NCI-H524 (cell line): ENCODE measurements at places on chromosomes 2 and 18.

DNA sequence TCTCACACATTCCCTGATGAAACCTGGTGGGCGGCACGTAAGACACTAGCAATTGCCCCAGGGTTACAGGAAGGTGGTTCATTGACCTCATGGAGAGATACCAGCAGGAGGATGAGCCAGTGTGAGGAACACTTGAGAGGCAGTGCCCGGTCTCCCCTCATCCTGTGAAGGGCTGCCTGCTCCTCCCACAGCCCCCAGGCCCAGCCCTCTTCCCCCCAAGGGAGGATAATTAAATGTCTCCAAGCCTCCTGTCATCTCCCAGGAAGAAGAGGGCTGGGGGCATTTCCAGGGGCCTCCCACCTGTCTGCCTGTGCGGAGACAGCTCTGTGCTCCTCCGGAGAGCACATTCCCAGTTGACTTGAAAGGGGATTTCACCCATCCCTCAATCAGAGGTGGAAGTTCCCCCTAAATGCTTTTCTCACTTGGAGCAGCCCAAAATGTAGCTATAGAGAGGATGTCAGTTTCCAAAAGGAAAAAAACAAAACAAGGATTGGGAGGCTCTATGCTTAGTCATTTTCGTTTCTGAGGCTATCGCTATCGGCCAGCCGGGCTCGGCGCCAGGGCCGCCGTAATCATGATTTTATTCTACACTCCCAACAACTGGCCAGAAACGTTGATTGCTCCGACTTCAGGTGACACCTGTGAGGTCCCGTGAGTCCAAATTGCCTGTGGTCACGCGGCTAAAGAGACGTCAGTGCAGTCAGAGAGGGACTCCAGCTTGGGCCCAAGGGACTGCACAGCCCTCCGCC, 7.1 kb downstream of the KCNF1 start:
- DNase-seq = no peak

GRCh38 chr2:5598156-5598555, 94.0 kb upstream of the SOX11 start:
- no peak for DNase-seq

DNA sequence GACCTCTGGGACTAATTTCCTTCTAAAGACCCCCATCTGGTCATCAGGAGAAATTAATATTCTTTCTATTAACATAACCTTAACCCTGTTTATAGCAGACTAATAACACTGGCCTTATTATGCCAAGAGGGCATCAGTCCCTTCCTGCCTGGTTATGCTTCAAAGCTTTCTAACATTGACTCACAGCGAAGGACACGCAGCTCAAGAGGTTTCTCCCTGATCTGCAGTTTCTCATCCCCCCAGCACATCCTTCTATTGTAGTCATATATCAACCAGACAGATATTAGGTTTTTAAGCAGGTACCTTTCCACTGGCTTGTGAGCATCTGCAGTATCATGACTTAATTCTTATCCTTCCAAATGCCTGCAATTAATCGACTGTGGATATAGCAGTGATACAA, 100.0 kb upstream of the CXCR4 start:
- DNase-seq = no peak

- DNase-seq = no peak
These were observed 28.8 kb downstream of the CHST10 start for GRCh38 chr2:100388703-100389102.

DNA sequence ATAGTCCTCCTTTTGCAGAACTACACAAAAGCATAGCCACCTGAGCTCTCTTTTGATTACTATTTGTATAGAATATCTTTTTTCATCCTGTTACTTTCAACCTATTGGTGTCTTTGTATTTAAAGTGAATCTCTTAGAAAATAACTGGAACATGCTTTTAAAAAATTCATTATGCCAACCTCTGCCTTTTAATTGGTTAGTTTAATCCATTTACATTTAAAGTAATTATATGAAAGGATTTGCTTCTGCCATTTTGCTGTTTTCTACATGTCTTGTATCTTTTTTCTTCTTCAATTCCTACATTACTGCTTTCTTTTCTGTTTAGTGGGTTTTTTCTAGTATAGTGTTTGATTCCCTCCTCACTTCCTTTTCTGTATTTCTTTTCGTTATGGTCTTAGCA, 407.5 kb upstream of the ZEB2 start:
- no peak for DNase-seq

DNA sequence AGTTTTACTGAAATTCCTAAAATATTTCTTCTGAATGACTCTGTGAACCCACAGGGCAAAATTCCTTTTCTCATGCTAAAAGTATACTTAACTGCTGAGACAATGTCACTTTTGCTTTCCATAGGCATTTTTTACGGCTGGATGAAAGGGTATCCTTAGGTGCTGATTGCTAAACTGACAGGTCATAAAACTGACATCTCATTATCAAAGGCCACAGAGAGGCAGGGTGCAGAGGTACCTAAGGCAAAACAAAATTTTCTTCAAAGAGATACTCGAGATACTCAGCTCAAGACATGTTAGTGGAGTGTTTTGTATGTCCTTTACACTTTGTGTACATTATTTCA, 62.0 kb upstream of the WDR75 start:
- no peak for DNase-seq
